Stimulated activated CD4-positive, alpha-beta T cell treated with anti-CD3 and anti-CD28 coated beads, Interleukin-1b, Interleukin-23, amount 100 ng/mL, for 4 hours (primary cell): ENCODE measurements at places on chromosomes 1 and 21.

DNA sequence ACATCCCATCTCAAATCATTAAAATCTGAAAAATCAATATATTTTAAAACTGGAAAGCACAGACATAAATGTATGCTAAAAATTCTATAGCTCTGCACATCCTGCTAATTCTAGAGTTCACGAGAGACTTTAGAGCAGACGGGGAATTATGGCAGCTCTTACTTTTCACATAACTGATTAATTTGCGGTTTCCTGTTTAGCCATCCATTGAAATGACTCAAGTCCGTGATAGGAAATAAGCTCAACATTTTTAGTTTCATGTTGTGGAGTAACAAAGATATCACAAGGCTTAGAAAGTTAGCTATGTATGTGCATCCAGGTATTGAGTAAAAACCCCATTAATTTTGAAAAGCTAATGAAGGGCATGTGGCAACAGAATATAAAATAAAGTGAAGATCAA lies 123.2 kb downstream of the SMYD2 start:
- no peak for DNase-seq

DNA sequence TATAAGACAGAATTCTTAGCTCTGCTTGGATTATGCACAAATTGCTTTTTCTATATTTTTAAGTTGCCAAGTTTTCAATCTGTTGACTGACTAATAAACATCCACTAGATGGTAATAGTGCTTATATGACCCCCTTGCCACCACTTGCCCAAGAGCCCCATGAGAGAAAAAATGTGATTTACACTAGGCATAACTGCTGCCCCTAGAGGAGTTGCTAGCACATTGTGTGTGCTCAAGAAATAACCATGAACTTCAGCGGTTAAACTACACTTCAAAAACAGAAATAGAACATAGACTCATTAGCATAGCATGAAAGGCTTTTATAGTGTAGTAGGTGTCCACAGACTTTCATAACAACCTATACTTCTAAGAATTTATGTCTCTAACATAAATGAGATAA lies 61.4 kb downstream of the BRINP3 start:
- DNase-seq = no peak

DNA sequence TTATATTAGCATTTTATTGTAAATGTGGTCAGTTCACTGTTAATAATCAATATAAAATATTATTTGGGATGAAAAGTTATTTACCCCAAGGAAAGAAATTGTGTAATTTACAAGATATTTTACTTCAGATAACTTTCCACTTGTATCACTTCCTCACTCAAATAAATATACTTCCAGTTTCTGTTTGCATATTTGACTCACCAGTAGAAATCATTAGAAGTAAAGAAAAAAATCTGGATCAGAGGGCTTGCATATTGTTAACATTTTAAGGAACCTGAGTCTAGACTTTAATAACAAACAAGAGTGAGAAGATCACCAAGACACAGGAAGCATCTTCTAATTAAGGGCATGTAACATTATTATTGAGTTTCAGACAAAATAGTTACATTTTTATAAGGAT lies 347 bp upstream of the KRTAP20-4 start:
- DNase-seq = no peak

DNA sequence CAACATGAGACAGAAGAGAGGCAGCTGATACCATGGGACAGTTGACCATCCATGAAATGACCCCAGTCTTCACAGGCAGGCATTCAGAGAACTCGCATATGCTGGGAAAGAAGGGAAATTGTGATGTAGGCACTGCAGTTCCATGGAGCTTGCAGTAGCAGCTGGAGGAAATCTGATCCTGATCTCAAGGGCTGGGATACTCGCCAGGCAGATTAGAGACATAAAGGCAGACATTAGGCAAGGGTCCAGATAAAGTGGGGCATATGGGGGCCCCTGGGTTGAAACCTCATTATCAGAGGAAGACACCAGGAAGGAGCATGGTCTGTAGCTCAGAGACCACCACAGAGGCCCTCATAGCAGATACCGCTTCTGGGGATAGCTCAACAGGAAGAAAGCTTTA lies 48.7 kb upstream of the TNR start:
- no peak for DNase-seq

DNA sequence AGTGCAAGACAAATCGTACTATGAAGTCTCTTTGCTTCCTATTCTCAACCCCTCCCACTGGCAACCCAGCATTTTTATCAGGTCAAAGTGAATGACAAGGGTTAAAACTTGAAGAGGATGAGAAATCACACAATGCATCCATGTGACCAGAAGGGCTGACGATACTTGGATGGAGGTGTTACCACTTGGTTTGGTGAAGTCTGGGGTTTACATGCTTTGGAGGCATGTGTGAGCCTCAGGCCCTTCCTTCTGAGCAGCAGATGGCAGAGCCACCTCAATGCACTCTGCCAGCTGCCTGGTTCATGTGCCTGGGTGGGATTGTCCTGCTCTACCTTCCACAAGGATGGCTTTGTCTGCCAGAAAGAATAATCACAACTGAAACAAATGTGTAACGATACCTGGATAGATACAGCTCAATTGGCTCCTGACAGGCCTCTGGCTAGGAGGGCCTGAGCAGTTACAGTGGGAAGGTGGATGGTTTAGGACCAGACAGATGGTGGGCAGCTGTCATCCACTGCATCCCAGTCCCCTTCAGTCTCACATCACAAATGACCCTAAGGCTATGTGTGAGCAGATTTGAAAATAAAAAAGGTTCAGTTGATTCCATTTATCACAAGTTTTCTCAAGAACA lies 51.5 kb upstream of the CNIH3 start:
- DNase-seq = no peak

- no peak for DNase-seq
Measured at GRCh38 chr1:206839857-206840256, 25.6 kb upstream of the IL20 start.

GRCh38 chr1:30450148-30450817 lies 273.1 kb downstream of the MATN1 start:
- DNase-seq = no peak

DNA sequence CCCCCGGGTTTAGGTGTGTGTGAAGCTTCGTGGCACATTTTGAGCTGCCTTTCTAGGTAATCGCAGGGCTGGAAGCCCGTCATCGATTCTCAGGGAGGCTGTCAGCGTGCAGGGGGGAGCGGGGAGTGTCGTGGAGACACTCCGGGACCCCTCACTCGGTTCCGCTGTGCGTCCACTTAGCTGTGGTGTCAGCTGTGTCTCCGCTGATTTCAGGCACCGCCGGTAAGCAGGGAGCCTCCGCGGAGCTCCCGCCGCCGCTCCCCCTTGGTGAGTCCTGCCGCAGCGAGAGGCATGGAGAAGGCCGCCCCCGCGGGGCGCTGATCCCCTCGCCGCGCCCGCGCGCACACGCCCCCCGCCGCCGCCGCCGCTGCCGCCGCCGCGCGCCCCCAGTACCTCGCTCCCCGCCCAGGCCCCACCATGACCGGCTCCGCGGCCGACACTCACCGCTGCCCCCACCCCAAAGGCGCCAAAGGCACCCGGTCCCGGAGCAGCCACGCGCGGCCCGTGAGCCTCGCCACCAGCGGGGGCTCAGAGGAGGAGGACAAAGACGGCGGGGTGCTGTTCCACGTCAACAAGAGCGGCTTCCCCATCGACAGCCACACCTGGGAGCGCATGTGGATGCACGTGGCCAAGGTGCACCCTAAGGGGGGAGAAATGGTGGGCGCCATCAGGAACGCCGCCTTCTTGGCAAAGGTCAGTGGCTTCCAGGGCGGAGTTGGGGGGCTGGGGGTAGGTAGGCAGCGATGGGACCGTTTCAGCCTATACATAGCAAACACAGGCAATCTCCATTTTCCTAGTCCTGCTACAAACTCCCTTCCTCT lies 995 bp downstream of the VASH2 start:
- no peak for DNase-seq

- DNase-seq = no peak
Measured at GRCh38 chr1:200448034-200448762, 38.4 kb upstream of the ZNF281 start.

- no peak for DNase-seq
Measured at GRCh38 chr1:151997284-151997570, 3.6 kb upstream of the S100A10 start.

- DNase-seq = no peak
Measured at GRCh38 chr1:87812871-87813577, 484.3 kb downstream of the LMO4 start.

DNA sequence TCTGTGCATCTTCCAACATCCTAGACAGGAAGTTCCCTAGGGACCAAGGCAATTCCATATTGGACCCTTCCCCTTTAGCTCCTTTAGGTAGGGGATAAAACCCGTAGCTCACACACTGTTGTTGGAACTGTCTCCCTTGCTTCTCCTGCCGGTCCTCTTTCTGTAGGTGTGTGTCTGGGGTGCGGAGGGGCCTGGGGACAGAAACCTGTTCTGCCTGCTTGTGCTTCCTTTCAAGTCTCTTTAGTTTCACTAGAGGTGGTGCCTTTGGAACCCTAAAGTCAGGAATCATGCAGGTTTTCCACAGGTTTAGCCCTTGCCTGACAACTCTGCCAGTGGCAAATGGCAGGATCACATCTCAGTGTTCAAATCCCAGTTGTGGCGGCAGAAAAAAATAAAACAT lies 74.6 kb upstream of the PTGFRN start:
- DNase-seq = no peak

DNA sequence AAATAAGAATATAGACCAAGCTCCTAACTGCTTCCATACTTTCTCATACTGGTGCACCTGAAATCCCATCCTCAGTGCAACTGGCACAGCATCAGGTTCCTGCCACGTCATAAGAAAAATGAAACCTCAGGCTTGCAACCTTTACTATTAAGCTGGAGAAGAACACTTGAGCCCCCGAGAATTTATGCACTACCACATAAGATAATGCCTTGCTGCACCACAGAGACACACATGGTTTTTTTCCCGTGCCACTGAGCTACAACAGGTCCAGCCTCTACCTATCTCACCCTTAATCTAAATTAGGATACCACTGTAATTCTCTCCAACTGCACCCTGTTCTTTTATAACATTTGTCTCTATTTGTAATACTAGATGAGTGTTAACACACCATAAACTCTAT lies 174.5 kb downstream of the DENND1B start:
- DNase-seq = no peak

DNA sequence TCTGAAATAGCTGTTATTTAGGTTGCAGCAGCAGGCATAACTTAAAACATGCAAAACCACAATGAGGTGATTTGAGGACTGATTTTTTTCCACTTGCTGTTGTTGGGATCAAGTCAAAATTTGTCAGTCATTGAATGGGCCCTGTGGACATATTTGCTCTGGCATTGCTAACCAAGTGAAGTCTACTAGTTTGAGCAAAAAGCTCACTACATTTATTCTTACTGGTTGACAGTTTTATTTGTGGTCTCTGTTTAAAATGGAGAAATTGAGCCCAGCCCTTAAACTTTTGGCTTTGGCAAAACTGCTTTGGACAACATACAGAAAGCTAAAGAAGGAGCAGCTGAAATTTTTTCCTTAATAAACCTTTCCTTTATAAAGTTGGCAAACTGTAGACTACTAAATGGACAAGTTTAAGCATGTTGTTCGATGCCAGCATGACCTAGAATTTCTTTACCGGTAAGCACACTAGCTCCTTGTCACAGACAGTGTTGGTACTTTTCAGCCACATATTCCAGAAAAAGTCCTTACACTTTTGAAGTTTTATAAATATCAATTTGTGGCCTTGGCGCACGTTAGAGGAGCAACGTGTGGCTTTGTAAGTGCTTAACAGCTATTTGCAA lies 234.6 kb downstream of the USP25 start:
- DNase-seq = no peak

DNA sequence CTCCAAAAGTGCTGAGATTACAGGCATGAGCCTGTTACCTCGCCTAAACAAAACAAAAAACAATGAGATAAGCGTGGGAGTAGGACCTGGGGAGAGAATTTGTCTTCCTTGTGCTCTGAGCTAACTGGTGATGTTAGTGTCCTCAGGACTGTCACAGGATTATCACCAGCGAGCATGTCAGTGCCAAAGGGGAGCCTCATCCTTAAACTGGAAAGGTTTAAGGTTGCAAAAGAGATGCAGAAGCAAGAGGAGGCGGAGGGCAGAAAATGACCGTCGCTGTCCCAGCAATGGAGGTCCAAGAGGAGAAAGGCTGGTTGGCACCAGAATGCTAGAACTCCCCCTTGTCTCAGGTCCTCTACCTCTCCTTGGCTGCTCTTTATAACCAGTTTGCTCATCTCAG lies 3.9 kb downstream of the SYPL2 start:
- no peak for DNase-seq

- no peak for DNase-seq
Measured at GRCh38 chr1:85058786-85059185, 10.5 kb upstream of the MCOLN3 start.

DNA sequence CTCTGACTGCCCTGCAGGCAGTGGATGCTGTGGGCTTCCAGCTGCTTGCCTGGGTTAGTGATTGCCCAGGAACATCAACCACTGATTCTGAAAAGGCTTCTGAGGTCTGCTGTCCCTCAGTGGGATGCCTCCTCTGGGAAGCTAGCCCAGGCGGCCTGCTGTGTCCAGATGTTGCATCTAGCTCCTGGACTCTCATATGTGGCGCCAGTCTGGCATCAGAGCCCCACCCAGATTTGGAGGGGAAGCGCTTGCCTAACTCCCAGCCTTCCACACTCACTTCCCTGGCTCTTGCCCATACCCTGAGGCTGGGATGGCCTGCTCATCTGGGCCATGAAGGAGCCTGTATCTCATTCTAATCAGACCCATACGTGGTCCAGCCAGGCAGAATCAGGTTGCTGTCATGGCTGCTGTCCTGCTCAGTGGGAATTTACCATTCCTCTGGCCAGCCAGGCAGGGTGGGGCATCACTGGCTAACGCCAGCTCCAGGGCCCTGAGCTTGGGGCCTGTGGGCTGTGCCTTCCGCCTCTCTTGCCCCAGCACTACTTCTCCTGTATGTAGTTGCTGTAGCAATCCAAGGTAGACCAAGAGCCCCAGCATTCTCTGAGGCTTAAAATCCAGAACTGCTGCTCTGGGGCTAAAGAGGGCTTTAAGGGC lies 4.1 kb downstream of the CSF1 start:
- DNase-seq = no peak

- DNase-seq = no peak
Measured at GRCh38 chr1:202204065-202204464, 10.5 kb downstream of the LGR6 start.

DNA sequence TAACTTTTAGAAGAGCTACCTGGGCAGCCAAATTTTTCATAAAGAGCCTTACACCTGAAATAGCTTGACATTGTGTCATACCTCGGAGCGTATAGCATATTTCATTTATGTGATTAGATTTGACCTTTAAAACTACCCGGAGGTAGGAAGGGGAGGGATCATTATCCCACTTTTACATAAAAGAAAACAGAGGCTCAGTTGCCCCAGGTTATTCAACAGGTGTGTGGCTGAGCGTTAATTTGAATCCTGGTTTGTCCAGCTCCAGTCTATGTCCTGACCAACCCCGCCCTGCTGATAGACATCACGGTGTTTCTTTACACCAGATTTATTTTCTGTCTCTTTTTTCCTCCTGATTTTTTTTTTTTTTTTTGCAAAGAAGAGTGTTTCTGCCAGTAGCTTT lies 39.7 kb downstream of the PBX1 start:
- DNase-seq = no peak

DNA sequence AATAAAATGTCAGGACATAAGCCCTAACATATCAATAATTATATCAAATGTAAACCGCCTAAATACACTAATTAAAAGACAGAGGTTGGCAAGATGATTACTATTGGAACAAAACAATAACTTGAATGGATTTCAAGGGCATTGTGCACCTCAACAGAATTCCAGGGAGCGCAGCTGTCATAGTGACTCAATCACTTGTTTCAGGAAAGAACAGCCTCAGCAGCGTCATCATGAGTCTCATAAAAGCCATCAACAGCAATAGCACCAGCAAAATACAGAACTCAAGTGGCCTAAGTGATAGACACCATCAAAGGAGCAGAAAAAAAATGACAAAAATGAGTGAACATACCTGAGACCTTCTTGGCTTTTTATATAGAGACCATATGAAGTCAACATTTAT lies 632.7 kb upstream of the NR5A2 start:
- DNase-seq = no peak
